Stimulated activated CD4-positive, alpha-beta T cell treated with anti-CD3 and anti-CD28 coated beads, Interleukin-15, amount 100 ng/mL, for 1 hour (primary cell): ENCODE measurements at places on chromosomes 1 and 21.

DNA sequence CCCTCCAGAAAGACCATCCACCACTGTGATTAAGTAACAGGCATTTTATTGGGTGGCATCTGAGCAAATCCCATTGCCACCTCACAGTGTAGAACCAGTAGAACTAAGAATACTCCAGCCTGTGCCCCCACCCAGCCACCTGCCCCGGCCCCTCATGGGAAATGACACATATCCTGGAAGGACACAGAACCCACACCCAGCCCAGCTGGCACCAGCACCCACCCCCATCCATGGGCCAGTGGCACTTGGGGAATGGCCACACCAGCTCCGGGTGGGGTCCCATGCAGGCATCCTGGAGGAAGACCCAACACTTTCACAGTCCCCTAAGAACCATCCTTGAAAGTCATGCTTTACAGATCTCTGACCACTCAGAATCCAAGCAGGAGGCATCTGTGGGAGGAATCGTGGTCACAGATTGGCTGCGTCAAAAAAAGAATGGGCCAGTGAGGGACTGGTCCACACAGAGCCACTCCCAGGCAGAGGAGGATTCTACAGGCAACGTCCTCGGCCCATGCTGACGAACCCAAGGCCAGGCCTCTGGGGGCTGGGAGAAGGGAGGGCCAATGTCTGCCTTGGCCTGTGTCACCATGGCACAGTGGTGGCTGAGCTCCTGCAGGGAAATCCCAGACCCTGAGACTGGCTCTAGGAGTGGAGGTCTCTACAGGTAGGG is 12.1 kb upstream of the TAS1R2 start:
- no peak for DNase-seq

DNA sequence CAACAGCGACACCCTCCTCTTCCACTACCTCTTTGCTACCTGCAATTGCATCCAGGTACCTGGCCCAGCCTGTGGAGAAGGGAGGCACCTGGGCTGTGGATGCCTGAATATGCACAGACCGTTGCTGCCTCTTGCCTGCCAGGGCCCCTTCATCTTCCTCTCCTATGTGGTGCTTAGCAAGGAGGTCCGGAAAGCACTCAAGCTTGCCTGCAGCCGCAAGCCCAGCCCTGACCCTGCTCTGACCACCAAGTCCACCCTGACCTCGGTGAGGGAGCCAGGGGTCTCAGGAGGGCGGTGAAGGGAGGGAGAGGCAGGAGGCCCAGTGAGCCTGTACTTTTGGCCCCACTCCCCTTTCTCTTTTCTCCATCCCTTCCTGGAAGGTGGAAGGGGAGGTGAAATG is 11.5 kb downstream of the PSRC1 start:
- no peak for DNase-seq

DNA sequence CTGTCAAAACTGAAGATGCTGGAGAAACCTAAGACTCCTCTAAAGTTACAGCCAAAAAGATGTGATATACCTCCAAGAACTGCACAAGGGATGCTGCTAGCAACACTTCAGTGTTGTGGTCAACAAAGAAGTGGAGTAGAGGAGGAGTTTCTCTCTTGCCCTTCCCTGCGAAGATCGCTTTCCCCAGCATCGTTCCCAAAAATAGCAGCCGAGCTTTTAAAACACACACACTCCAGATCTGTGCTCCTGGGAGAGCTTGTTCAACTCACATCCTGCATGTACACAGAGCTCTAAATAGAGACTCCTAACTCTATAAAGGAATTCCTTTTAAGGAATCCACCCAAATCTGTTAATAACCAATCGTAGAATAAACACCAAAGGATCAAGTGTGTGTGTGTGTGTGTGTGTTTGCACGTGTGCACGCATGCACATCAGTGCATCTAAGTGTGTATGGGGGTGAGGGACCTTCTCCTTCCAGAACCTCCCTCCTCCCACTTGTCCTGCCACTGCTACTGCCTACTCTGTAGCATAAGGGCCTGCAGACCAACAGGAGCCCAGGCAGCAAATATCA is 58.5 kb downstream of the PSMG1 start:
- no peak for DNase-seq

GRCh38 chr21:33040215-33040614 is 14.5 kb downstream of the OLIG2 start:
- DNase-seq = no peak

GRCh38 chr1:116256875-116257274 is 116.2 kb upstream of the ATP1A1 start:
- no peak for DNase-seq

- no peak for DNase-seq
Measured at GRCh38 chr1:71796006-71796405, 486.3 kb downstream of the NEGR1 start.

- DNase-seq = no peak
Measured at GRCh38 chr1:109347511-109347910, 40.7 kb upstream of the MYBPHL start.

GRCh38 chr1:220962031-220962751 is 82.9 kb downstream of the HLX start:
- no peak for DNase-seq
